ENCODE measurements at places on chromosomes 5 and 9. TPM values are rescaled to one million over a fixed set of nuclear protein-coding genes. Genes with fewer than 3 reads are reported as not detected.

Gene DND1
- total RNA-seq: 0.13 TPM

Gene TMEM8B
- 7.0 TPM for total RNA-seq

Gene CCDC192
- not detected for total RNA-seq

Gene AP3B1
- total RNA-seq: 45.3 TPM

Gene ACOT12
- 1.1 TPM for total RNA-seq

Gene ADAMTSL2
- total RNA-seq: 10.6 TPM

Gene ELOVL7
- total RNA-seq: not detected

Gene MAST4
- total RNA-seq: 25.1 TPM

Gene ZNF483
- 1.6 TPM for total RNA-seq

Gene STPG3
- not detected for total RNA-seq

All from smooth muscle cell of the pulmonary artery (primary cell).